ENCODE measurements at places on chromosomes 3 and 15. TPM values are rescaled to one million over a fixed set of nuclear protein-coding genes. Genes with fewer than 3 reads are reported as not detected.
A peak's percentile ranks its signal among the peaks of the same experiment; 100 is the strongest.

DNA sequence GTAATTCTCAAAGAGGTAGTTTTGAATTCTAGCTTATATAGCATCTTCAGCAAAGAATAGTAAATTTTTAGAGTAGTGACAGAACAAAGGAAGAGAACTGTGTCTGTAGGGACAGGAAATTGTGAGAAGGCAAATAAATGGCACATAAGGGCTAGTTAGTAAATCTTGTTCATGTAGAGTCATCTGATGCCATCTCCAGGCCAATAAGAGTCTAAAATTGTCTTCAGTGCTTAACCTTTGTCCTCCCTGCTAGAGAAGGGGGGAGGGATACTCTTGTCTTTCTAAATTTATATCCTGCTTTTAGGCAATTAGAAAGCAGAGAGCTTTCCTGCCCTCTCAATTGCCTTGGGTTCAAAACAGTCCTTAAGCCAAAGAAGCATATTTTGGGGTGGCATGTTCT is 87.0 kb upstream of the DNAJC19 start:
- no peak for DNase-seq

RTP1 gene
- polyA plus RNA-seq, result not detected

DNA sequence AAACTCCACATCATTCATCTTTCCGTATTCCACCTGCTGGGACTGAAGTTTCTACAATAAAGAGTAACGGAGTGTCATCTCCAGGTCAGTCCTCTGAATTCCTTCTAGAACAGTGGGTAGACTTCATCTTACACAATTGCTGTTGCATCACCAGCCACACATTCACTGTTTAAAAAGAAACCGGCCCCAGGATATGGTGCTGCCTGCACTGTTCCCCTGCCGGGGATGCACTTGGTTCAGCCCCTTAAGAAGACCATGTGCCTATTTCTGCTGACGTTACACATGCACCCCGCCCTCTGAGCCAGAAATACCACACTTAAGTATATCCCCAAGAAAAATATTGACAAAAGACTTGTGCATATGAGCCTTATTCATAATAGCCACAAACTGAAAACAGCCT is 233.4 kb downstream of the FEZF2 start:
- DNase-seq, result no peak

GRCh38 chr3:25594007-25594502 is 70.7 kb downstream of the TOP2B start:
- DNase-seq, result peak; percentile 65

DNA sequence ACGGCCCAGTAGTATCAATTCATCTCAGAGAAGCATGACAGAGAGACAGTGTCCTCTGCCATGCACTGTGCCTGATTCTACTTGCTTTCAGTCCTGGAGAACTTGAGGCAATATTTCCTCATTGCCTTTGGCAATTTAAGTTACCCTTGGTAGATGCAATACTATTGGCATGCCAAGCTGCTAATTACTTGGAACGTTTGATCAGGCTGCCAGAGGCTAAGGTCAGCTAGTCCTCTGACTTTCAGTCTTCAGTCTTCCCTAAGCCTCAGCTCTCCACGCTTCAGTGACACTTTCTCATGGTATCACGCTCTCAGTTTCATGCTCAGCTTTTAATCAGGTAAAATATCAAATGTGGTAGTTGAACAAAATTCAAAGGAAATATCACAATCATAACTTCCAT is 13.1 kb upstream of the OSBPL11 start:
- DNase-seq, result no peak

- DNase-seq, result no peak
Observed at GRCh38 chr15:101135532-101136166, 116.2 kb downstream of the CHSY1 start.

- no peak for DNase-seq
Observed at GRCh38 chr3:47604145-47604544, 25.5 kb upstream of the CSPG5 start.

- no peak for DNase-seq
Observed at GRCh38 chr15:34691034-34691433, 63.8 kb downstream of the GJD2 start.

DNA sequence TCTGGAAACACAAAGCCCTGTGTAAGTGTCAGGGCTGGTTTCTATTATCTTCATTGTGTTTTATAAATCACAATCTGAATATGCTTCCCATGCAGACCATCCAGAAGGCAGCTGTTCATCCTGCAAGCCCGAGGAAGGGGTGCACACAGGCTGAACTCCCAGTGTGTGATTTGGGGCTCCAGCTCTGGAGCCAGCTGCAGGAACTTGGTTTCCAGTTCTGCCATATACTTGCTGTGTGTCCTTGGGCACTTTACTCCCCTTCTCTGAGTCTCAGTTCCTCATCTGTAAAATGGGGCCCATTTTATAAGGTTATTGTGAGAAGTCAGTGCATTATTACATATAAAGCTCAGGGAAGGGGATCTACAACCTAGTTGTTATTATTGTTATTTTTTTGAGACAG is 22.6 kb downstream of the CYP8B1 start:
- no peak for DNase-seq

PRR20G gene
- not detected for polyA plus RNA-seq

DNA sequence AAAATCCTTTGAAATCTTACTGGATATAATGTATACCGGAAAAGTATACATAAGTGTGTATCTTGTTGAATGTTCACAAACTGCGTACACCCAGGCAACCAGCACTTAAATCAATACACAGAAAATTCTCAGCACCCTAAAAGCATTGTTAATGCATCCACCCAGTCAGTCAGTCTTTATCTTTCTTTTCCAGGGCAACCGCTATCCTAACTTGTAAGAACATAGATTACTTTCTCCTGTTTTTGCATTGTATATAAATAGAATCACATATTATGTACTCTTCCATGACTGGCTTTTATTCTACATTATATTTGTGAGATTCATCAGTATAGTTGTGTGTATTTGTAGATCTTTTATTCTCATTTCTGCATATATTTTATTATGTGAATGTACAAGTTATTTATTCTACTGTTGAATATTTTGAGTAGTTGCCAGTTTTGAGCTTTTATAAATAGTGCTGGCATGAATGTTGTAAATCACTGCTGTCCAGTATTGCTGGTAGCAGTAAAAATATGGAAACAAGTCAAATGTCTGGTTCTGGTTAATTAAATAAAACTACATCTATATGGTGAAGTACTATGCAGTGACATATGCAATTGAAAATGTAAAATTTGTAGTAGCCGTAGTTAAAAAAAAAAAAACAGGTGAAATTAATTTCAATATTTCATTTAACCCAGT is 62.1 kb downstream of the PDCD6IP start:
- no peak for DNase-seq

DNA sequence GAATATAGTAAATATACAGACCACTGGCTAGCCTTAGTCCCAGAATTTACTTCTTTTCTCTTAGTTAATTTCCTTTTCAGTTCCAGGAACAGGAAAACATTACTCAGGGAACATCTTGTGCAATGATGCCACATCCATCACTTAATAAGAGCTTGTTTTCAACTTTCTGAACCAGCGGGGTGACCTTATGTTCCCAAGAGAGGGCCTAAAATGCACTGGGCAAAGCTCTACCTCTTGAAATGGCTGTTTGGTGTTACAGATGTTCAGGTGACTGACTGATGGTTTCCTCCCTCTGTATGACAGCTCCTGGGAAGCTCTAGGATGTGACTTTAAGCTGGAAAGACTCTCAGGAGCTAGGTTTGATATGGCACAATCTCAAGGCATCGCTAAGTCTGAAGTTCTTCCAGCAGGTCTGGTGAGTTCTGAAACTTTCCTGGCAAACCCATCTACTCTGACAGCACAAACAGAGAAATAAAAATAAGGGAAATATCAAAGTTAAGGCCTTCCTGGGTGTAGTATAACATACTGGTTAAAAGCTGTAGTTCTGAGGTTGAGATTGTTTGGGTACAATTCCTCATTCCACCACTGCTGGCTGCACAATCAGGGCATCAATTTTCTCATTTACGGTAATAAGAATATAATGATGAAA is 98.6 kb downstream of the ZIC1 start:
- DNase-seq, result no peak

NOX5 gene
- 0.30 TPM for polyA plus RNA-seq

DNA sequence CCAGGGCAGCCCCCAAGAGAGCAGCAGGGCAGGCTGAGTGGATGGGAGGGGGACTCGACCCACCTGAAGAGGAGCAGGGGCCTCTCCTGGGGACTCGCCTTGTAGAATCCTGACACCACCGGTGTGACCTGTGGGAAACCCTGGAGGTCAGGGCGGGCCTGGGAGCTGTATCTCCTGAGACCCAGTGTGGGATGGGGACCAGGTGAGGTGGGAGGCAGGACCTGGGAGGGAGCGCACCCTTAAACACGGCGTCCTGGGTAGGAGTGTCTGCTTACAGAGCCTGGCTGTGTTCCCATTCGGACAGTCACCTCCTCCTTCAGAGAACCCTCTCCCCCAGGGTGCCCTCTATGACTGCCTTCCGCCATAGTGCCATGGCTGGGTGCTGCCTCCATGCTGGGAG is 27.1 kb downstream of the C15orf39 start:
- no peak for DNase-seq

- no peak for DNase-seq
Observed at GRCh38 chr15:29534378-29534777, 264.8 kb upstream of the NSMCE3 start.

DNA sequence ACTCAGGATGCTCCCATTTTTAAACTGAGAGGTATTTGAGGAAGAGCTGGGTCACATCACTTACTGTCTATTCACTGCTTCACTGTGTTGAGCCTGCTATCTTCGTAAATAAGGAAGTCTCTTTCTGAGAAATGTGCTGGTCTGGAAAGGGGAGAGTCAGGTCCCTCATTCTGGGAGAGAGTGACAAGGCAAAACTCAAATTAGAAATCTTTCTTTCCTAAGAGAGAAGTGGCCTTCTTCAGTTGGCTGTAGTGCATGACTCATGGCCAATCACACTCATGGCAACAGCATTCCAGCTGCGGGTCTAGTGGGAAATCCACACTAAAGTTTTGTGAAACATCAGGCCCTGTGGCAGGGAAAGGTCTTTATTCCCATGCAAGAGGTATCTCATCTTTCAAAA is 11.5 kb upstream of the TIMP4 start:
- DNase-seq, result no peak

ATP13A4 gene
- 0.72 TPM for polyA plus RNA-seq

GRCh38 chr3:50218448-50218847 is 13.4 kb downstream of the SLC38A3 start:
- DNase-seq, result no peak

DNA sequence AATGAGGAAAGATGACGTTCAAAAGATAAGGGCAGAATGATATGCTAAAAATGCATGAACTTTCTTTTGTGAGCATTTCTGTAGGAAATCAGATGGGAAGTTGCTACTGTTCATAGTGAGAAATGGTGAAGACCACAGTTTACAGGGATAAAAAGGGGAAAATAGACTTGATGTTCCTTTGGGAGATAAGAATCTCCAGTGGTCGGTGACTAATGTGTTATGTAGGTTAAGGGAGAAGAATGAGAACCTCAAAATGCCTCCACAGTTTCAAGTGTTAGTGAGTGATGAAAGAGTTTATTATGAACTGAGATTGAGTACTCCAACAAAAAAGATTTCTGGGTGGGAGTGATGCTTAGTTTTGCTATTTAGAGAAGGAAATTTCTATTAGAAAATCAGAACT is 247.2 kb downstream of the LSAMP start:
- DNase-seq, result no peak

DAPK2 gene
- polyA plus RNA-seq, result 5.1 TPM

ARMC8 gene
- polyA plus RNA-seq, result 42.6 TPM

- no peak for DNase-seq
Observed at GRCh38 chr3:121483290-121483689, 62.5 kb downstream of the POLQ start.

SUSD5 gene
- 1.2 TPM for polyA plus RNA-seq

DNA sequence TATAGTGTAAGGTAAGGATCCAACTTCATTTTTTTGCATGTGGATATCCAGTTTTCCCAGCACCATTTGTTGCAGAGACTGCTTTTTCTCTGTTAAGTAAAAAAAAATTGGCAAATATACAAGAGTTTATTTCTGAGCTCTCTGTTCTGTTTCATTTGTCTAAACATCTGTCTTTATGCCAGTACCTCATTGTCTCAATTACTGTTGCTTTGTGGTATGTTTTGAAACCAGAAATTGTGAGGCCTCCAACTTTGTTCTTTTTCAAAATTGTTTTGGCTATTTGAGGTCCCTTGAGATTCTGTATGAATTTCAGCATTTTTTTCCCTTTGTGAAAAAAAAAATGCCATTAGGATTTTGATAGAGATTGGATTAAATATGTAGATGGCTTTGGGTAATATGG is 150.5 kb downstream of the MINAR1 start:
- DNase-seq, result no peak

TTLL3 gene
- polyA plus RNA-seq, result 37.3 TPM

EFCAB12 gene
- 0.13 TPM for polyA plus RNA-seq

DNA sequence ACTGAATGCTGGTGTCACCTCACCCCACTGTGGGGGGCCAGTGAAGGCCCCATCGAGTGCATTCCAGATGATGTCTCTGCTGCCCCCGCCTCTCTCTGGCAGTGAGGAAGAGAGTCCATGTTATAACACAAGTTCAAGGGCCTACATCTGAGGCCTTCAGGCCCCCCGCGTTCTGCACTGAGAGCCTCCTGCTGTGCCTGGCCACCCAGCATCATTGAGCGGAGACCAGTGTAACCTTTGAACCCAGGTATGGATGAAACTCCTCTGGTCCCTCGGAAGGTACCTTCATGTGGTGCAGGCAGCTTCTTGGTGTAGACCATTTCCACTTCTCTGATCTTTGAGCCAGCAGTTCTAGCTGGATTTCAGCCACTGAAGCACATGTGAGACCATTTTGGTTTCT is 324.9 kb downstream of the OCA2 start:
- no peak for DNase-seq

DNA sequence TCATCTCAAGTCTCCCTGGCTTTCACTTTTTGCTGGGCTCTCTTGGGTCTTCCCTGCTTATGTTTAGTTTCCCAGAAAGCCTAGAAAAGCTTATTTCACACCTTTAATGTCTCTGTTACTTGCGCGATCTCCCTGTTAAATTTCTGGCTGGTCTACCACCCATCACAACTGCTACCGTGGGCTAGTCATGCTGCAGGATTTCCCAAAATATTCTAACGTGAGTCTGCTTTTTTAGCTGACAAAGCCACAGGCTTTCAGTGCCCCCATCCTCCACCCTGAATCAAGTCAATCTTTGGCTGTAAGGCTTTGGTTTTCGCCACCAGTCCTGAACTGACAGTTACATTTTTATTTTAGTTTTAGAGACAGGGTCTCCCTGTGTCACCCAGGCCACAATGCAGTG is 74.1 kb downstream of the SUMF1 start:
- DNase-seq, result no peak

Measured in hindlimb muscle (tissue), 1 donor.